ENCODE measurements at places on chromosomes 6 and 20.

GRCh38 chr6:52726193-52726542 is 37.1 kb downstream of the GSTA2 start:
- no peak for DNase-seq

DNA sequence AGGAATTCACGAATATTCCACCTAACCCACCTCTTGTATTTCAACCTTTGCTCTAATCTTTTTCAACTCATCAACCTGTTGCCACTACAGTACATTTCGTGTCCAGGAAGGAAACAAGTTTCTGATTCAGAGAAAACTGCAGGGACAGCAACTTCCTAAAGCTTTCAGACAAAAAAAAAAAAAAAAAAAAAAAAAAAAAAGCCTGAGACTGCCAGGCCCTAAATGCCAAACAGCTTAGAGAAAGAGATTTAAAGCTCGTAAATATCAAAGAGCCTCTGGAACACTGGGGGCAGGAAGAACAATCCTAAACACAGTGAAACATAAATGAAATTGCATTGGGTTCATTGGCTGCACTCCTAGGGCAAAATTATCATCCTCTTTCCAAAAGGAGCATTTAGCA is 411.2 kb upstream of the SPTLC3 start:
- no peak for DNase-seq

DNA sequence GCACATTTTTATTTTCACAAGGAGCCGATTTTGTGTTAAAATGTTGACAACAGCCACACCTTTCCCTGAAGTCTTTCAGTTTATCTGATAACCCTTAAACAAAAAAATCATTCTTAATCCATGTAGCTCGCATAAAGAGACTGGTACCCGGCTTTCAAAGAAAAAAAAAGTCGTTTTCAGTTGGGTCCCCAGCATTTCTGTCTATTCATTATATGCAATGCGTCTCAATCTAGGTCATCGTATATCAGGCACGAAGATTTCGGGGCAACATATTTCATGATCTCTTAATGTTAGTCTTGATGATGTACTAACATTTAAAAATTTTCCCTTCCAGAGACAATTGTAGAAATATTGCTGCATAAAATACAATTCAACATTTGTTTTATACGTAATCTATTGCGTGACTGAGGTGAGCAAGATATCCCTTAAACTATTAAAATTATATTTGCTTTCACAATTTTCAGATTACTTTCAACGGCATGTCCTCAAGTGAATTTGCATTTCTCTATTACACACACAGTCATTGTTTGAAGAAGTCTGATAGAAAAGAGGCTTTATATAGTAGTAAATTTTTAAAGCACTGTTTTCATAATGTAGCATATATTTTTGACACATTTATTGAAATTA is 2.9 kb upstream of the TUBB2B start:
- no peak for DNase-seq

DNA sequence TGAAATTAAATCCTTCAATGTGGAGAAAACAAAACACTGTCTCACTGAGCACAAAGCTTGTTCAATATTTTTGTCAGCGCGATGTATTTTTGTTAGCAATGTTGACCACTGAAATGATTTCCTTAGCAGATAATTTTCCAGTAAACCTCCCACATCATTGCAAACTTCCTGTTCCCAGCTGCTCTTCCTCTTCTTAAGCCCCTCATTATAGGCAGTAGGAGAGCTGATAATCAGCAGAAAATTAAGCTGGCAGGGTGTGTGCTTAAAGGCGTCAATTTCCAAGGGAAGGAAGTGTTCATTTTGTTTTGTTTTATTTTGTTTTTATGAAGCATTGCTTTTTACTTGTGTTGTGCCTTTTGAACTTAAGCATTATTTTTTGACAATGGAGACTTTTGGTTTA is 29.1 kb upstream of the TMEM14A start:
- no peak for DNase-seq

DNA sequence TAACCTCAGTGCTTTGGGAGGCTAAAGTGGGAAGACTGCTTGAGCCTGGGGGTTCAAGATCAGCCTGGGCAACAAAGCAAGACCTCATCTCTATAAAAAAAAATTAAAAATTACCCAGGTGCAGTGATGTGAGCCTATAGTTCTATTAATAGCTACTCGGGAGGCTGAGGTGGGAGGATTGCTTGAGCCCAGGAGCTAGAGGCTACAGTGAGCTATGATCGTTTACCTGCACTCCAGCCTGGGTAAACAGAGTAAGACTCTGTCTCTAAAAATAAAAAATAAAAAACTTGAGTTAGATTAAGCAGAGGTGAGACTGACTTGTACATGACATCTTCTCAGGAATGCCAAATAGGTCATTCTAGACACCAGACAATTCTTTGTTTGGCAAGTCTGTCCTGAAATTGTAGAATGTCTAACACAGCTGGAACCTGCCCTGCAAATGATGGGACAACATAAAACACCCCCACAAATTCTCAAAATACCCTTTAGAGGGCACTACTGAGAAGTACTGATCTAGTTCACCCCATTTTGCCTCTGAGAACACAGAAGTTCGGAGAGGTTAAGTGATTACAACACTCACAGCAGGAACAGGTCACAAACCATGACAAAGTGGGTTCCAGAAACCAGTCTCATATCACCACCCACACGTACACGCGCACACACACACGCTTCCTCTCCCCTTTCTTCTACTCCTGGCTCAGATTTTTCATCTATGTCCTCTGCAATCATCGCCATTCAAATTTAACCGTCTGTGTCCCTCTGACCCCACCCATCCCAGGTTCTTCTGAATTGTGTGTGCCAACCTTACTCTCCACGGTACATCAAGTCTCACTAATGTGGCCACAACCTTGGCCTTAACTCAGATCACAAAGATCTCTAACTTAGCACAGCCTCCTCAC is 38.3 kb downstream of the ARHGAP18 start:
- DNase-seq, result no peak

DNA sequence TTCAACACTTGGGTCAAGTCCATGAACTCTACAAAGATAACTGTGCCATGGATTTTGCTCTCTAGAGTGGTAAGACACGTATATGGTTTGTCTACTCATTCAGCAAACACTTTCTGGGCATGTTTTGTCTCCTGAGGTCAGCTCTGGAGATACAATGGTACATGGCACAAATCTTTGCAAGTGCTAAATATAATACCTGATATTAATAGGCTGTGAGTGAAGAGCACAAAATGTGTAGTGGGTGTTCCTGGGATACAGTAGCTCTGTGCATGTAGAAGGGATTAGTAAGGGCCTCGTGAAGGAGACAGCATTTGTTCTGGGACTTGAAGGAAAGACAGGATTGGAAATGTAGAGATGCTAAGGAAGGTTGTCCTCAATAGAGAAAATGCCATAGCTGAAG is 360.9 kb downstream of the BCKDHB start:
- DNase-seq, result no peak

DNA sequence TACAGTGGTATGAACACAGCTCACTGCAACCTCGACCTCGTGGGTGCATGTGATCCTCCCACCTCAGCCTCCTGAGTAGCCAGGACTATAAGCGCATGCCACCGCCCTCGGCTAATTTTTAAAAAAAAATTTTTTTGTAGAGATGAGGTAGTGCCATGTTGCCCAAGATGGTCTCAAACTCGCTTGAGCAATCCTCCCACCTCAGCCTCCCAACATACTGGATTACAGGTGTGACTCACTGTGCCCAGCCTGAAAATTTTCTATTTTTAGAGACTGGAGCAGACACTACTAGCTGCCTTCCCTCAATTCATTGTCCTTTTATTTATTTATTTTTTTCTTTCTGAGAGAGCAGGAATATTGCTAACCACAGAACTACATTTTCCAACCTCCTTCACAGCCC is 20.3 kb upstream of the GTF3C6 start:
- DNase-seq, result no peak

- DNase-seq, result no peak
Observed at GRCh38 chr6:136117081-136117480, 133.0 kb downstream of the MTFR2 start.

DNA sequence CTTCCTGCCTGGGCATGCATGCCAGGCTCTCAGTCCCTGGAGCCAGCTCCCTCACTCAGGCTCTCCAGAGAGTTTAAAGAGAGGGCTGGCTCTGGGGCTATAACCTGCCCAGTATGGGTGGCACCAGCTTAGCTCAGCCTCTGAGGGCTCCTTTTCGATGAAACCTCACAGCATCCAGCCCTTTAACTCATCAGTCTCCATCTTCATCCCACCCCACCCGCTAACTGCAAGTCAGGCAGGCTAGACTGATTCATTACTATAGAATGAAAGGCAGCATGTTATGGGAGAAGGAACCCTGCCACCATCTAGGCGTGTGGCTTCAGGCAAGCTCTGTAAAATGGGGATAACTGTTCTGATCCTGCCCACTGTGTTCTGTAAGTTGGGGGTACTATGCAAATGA is 53.5 kb downstream of the RAB44 start:
- DNase-seq, result no peak

DNA sequence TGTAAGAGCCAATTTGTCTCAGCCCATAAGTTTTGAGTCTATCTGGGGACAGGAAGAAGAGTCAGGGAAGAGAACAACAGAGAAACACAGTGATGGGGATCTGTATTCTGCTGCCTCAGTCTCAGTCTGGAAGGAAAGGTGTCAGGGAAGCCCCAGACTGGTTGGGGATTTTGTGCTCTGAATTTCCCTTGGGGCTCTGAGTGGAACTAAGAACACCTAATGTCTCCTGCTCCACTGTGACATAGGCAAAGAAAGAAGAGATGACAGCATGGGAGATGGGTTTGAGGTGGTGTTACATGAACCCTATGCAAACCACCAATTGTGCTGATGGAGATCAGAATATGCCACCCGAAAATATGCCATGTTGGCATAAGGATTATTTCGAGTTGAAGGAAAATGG is 139.5 kb upstream of the MYLIP start:
- DNase-seq, result no peak

DNA sequence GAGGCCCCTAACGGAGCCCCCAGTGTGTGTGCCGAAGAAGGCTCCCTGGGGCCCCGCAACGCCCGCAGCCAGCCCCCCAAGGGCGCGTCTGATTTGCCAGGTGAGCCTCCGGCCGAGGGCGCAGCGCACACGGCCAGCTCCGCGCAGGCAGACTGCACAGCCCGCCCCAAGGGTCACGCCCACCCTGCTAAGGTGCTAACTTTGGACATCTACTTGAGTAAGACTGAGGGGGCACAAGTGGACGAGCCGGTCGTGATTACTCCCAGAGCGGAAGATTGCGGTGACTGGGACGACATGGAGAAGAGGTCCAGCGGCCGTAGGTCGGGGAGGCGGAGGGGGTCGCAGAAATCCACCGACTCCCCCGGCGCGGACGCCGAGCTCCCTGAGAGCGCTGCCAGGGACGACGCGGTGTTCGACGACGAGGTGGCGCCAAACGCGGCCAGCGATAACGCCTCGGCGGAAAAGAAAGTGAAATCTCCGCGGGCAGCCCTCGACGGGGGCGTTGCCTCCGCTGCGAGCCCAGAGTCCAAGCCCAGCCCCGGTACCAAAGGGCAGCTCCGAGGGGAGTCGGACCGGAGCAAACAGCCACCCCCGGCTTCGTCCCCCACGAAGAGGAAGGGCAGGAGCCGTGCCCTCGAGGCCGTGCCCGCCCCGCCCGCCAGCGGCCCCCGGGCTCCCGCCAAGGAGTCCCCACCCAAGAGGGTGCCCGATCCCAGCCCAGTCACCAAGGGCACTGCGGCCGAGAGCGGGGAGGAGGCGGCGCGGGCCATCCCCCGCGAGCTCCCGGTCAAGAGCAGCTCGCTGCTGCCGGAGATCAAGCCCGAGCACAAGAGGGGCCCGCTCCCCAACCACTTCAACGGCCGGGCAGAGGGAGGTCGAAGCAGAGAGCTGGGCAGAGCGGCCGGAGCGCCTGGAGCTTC is 117.0 kb downstream of the RTN4IP1 start:
- DNase-seq, result no peak

DNA sequence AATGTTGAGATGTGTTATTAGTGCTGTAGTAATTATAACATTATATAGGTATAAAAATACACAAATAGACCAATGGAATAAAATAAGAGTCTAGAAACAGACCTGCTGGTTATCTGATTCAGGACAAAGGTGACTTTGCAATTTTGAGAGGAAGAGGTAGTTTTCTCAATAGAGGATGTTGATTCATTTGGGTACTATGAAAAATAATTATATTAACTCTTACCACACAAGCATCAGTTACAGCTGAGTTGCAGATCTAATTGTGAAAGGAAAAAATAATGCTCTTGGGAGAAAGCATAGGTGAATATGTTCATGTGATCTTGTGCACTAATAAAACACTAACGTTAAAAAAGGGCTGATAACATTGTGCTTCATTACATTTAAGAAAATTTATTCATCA is 103.0 kb downstream of the BCKDHB start:
- DNase-seq, result no peak

- DNase-seq, result no peak
Observed at GRCh38 chr20:25247518-25247955, 348 bp upstream of the PYGB start.

GRCh38 chr20:45842169-45842812 is 8.7 kb downstream of the SNX21 start:
- DNase-seq, result no peak

GRCh38 chr6:122612838-122613237 is 2.6 kb downstream of the PKIB start:
- DNase-seq, result no peak

DNA sequence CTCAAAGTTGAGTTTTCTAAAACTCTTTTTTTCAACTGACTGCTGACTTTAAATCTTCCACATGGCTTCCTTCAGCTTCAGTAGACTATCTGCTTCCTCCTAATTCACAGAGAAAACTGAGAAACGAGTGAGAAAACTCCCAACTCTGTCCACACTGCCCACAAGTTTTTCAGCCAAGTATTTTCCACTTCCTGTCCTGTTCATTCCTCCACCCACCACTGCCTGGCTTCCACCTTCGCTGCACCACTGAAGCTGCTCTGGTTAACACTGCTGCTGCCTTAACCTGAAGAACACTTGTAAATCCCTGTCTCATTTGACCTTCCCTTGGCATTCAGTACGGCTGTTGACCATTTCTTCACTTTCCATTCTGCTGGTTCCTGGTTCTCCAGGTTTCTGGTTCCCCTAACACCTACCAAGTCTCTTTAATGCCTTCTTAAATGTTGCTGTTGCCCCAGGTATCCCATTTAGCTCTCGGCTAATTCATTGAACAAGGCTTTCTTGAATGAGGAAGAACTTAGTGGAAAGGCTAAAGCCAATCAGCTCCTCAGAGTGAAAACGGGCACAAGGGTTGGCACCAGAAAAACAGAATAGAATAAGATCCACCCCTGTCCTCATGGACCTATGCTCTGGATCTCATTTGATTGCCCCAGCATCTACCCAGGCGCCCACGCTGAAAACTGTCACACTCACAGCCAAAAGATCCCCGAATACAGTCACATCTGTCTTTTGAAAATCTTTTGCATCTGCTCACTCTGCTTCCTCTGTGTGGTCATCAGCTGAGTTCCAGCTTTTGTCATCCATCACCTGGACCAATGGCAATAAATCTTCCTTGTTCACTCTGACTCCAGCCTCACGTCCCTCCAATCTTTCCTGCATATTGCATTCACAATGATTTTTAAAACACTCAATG is 104.4 kb upstream of the TAB2 start:
- DNase-seq, result no peak

- DNase-seq, result no peak
Observed at GRCh38 chr6:43547222-43547621, 28.6 kb downstream of the XPO5 start.
